ENCODE measurements at places on chromosomes 3 and 15.

DNA sequence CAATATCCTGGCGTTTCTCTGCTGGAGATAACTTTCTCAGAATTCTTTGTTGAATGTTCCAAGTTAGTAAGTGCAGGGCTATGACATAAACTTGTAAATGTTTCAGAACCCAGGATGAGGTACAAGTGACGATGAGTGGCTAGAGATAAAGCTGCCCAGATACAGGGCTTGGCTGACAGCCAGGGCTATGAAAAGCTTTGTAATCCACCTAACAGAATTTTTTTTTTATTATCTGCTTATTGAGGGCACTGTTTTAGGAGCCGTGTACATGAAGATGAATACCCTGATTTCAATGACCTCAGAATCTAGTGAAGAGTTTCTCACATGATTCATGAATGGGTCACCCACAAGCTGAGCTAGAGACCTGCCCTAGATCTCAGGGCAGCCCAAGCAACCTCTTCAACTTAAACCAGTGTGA, 431.4 kb downstream of the DIPK2A start:
- DNase-seq = no peak

GRCh38 chr3:14175383-14176037, 2.9 kb downstream of the XPC start:
- DNase-seq = peak; percentile 28

DNA sequence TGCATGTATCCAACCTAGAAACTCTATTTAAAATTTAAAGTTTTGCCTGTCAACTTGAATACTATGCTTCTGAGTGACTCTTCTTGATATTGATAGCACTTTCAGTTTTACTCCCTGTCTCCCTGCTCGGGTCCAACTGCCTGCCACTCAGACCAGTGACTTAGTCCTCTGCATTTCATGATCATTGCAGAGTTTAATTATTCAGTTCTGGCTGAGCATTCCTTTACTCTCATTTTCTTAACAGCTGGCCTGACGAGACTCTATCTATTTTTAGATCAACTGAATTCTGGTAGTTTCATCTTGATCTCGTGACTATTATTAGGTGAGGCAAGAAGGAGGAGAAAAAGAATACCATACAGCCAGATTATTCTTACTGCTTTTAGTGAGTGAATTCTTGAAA, 617.4 kb downstream of the SI start:
- DNase-seq = no peak

GRCh38 chr3:101868534-101869464, 19.5 kb downstream of the NFKBIZ start:
- no peak for DNase-seq

DNA sequence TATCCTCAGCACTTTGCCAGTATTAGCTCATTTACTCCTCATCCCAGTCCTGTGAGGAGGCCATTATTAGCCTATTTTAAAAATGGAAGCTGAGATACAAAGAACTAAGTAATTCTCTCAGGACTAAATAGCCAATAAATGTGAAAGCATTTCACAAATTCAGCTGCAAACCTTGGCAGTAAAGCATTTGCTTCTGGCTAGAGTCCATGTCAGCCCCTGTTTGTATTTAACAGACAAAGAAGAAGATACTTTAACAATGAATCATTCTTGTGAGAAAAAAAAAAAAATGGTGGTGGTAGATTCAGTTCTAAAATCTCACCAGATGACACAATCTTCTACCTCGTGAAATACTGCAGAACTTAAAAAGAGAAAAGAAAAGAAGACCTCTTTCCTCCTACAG, 85.0 kb upstream of the CNTN6 start:
- DNase-seq = peak; percentile 3

DNA sequence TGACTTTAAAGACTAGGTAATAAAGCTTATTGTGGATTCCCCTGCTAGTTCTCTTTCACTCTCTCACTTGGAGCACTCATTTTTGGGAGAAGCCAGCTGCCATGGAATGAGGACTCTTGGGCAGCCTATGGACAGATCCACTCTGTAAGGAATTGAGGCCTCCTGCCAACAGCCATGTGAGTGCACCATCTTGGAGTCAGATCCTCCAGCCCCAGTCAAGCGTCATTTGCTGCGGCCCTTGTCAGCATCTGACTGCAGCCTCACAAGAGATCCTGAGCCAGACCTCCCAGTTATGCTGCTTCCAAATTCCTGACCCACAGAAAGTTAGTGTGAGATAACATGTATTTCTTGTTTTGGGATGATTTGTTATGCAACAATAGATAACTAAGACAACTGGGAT, 101.9 kb downstream of the SEMA6D start:
- DNase-seq = no peak

- no peak for DNase-seq
These were observed 76.4 kb downstream of the DAPK2 start for GRCh38 chr15:63969652-63970421.

DNA sequence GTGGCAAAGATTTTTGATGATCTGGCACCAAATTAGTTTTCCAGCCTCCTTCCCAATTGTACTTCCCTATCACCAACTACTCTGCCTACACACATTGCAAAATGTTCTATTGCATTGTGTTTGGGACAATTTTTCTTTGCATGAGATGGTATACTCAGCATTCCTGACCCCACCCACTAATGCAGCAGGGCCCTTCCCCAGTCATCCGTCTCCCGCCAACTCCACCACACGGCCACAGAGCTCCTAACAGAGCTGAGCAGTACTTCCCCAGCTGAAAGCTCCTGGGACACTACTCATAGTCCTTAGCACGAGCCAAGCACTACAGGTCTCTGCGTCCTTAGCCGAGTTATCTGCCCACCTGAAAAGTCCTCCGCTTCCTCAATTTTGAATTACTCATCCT, 34.2 kb downstream of the TXNRD3 start:
- DNase-seq = no peak

GRCh38 chr15:61841466-61841865, 218.8 kb downstream of the VPS13C start:
- no peak for DNase-seq

DNA sequence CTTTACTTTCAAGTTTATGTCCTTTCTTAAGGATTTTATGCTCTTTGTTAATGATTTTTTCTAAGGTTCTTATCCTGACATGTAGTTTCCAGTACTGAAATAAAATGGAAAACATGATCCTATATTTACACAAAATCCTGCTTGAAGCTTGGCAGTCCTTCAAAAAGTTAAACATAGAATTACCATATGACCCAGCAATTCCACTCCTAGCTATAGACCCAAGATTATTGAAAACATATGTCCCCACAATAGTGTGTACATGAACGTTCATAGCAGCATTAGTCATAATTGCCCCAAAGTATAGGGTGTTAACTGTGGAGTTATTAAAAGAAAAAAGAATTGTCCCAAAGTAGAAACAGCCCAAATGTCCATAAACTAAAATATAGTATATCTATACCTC, 33.2 kb downstream of the ITGB5 start:
- no peak for DNase-seq

DNA sequence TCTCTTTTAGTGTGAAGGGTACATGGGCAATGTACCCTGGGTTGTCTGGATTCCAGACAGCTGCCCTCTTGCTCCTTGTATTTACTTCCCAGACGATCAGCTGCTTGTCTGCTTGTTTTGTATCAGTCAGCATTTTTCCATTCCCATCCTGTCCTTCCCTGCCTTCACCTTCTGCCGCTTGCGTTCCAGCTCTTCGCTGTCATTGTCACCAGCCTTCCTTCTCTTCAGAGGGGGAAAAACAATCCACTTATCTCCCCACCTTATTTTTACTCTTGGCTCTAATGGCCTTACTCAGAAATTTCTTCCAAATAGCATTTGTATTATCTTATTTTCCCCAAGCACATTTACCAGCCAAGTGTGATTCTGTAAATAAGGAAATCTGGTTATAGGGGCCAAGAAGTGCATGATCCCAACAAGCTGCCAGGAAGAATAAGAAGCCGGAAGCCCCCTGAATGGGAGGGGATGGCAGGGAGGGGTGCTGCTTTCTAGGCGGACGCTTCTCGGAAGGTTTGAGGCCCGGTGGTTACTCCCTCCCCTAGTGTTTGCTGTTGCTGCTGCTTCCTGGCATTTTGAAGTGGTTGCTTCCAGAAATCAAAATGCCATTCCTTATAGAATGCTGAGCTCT, 497.6 kb downstream of the NTRK3 start:
- DNase-seq = no peak

GRCh38 chr3:129892857-129893580, 492 bp downstream of the TMCC1 start:
- DNase-seq = peak; percentile 18

DNA sequence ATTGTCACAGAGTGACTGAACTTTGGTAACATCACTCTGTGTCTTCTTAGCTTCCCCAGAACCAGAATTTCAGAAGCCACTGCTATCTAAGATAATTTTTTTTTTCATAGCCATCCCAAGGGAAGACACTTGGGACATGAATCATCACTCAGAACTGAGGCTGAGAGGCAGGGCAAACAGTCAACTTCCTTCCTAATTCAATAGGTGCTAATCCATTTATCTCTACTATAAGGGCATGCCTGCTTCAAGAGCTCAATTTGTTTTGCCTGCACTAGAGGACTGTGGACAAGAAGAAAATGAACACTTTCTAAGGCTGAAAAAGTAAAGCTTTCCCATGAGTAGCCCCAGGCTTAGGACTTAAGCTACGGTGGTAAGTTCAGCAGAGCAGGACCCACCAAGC, 56.7 kb upstream of the MYRIP start:
- DNase-seq = no peak

DNA sequence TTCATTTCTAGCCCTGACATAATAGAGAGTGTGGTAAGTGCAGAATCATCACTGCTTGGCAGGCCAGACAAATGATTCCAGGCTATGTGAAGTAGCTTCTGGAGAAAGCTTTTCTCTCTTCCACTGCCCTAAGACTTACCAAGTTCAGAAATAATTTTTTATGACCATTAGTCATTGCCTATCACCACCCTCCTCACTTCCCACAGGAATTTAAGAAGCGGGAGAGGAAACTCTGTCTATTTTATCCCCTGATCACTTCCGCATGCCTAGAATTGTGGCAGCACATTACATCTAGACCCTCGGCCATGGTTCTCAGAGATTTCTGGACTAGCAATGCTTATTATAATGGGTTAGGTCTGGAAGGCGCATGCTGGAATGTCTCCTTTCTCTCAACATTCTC, 397.8 kb upstream of the NR2F2 start:
- peak; percentile 23 for DNase-seq

DNA sequence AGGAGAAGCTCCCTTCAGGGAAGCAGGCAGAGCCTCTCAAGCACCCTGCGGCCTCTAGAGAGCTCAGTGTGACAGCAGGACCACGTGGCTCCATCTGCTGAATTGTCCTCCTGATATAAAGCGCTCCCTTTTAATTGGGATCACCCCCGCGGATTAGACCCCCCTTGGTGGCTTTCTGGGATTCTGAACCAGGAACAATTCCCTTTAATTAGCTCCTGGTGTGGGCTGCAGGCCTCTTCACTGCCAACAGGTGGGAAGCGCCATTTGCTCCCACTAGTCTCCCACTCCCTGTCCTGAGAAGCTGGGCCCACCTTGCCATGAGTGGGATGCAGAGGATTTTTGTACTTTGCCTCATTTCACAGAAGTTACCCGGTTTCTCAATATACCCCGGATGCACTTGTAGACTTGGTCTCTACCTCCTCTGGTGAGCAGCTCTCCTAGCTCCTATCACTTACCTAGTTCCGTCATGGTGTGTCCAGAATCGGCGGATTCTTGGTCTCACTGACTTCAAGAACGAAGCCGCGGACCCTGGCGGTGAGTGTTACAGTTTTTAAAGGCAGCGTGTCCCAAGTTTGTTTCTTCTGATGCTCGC, 592 bp downstream of the PGPEP1L start:
- DNase-seq = no peak

- no peak for DNase-seq
These were observed 114.3 kb downstream of the WDR76 start for GRCh38 chr15:43941071-43941470.

DNA sequence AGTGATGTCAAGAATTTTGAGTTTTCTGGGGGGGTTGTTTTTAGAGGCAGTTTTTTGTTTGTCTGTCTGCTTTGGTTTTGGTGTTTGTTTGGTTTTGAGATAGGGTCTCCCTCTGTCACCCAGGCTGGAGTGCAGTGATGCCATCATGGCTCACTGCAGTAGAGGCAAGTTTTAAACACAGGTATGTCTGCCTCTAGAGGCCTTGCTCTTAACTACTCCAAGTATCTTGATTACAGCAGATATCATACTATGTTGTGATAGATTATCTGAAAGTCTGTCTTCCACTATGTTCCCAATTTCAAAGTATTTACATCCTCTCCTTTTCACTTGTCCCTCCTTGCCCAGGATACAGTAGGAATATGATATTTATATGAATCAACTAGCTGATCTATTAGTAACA, 57.7 kb downstream of the ERC2 start:
- DNase-seq = no peak

- no peak for DNase-seq
These were observed 34.9 kb upstream of the GABRB3 start for GRCh38 chr15:26807517-26808427.

DNA sequence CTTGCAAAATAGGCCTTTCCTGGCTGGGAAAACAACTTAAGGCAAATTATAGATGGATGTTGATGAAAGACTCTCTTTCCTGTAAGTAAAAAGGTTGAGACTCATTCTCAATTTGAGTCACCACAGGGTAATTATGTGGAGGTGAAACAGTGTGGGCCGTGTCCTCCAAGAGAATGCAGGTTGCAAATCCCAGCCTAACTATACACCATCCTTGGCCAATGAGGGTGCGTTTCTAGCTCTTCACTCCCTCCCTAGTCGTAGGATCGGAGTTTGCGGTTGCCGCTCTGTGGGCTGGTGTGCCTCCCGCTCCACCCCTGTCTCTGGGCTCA, 259.9 kb downstream of the PLCL2 start:
- no peak for DNase-seq

GRCh38 chr15:50627351-50628055, 59.1 kb downstream of the TRPM7 start:
- DNase-seq = peak; percentile 7

- DNase-seq = no peak
These were observed 5.5 kb downstream of the ADAMTSL3 start for GRCh38 chr15:83659417-83659812.

DNA sequence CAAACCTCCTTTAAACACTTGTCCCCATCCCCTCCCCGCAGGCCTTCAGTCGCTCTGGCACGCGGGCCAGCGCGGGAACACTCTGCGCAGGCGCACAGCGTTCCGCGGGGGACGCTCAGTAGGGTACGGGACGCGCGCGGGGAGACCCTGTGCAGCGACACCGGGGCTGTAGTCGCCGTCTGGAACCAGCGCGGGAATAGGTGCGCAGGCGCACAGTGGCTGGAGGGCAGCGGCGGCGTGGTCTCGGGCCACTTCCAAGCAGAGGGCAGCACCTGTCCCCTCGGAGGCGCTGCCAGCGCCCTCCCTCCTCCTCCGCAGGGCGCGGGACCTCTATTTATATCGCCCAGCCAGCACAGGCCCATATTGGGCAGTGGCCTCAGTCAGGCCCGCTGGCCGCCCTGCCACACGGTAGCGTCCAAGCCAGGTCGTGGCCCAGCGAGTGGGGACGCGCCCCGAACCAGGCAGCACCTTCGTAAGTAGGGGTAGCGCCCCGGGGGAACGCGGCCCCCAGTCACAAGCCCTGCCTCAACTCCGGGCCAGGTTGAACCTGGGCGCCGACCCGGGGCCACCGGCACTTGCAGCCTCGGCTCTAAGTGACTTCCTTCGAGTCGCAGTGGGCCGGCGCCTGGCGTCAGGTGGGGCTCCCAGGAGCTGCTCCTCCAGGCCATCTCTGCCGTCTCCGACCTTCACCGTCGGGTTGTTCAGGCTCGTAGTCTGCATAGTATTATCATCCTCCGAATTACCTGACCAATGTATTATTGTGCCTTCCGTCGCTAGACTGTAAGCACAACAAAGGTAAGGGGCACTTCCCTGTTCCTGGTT, at the start of gene KBTBD12:
Gene KBTBD12 (plus strand): TSS at position 118 of the 822 bp plus-strand sequence. CDS start 7,830 bp downstream, outside the sequence.
- DNase-seq = no peak
